ENCODE measurements at places on chromosomes 2 and 18. TPM values are rescaled to one million over a fixed set of nuclear protein-coding genes. Genes with fewer than 3 reads are reported as not detected.

DNA sequence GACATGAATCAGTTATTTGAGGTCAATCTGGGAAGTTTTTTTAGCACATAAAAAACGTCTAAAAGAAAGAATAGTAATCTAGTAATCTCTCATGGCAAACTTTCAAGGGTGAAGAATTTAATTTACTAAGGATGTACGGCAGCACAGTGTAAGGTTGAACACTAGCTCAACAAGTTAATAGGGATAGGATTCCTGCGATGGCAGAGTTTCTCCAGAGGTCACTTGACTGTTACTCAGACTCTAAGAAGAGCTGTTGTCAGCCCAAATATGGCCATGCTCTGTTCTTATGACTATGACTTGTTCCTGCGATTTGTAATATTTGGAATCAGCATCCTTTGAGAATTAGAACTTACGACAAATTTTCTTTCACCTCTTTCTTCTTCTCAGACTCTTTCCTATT is 553.3 kb upstream of the TNP1 start:
- no peak for DNase-seq

RAX gene
- total RNA-seq = not detected

GRCh38 chr2:199339891-199340605 is 117.7 kb downstream of the SATB2 start:
- no peak for DNase-seq

DNA sequence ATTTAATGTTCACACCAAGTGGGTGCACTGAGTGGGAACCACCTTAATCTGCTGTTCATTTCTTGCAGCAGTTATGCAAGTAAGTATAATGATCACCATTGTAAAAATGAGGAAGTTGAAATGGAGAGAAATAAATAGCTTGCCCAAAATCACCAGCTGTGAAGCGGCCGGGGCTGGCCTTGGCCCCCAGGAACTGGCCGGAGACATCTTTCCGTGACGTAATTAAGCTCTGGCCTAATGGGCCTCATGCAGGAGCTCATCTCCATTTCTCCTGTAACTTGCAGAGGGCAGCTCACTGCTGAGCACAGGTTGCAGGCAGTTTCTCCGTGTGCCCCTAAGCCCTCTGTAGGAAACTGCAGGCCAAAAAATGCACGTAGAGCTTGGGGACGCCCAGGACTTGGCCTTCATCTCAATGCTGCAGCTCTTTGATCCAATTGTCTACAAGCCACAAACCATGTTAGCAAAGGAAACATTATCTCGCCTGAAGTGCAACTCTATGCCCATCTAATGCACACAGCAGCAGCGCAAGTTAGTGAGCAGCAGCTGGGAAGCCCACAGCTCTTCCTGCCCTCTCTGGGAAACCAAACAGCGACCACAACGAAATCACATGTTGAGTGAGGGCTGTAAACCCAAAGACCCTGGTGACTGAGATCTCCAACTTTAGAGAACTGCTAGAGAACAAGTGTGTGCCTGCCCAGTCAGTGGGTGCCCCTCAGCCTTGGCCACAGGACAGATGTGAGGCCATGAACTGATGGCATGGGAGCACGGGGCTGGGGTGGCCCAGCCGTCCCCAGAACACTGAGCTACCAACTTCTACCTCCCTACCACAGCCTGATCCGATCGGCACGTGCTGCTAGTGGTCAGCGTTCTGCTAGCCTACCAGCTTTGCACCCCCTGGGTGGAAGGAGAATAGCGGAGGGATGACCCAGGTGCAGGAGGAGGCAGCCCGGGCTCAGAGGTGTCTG is 28.8 kb downstream of the APCDD1 start:
- peak; percentile 83 for DNase-seq

MAP3K19 gene
- total RNA-seq = not detected
